ENCODE measurements at places on chromosomes 12 and 14. TPM values are rescaled to one million over a fixed set of nuclear protein-coding genes. Genes with fewer than 3 reads are reported as not detected.

GRCh38 chr12:92396647-92397252 lies 251.1 kb upstream of the BTG1 start:
- no peak for DNase-seq

KRT72 gene
- polyA plus RNA-seq: 0.17 TPM

ASPG gene
- 11.2 TPM for polyA plus RNA-seq

GRCh38 chr12:11953523-11953922 lies 117.2 kb upstream of the BCL2L14 start:
- no peak for DNase-seq

MANSC4 gene
- polyA plus RNA-seq: 0.33 TPM

DNA sequence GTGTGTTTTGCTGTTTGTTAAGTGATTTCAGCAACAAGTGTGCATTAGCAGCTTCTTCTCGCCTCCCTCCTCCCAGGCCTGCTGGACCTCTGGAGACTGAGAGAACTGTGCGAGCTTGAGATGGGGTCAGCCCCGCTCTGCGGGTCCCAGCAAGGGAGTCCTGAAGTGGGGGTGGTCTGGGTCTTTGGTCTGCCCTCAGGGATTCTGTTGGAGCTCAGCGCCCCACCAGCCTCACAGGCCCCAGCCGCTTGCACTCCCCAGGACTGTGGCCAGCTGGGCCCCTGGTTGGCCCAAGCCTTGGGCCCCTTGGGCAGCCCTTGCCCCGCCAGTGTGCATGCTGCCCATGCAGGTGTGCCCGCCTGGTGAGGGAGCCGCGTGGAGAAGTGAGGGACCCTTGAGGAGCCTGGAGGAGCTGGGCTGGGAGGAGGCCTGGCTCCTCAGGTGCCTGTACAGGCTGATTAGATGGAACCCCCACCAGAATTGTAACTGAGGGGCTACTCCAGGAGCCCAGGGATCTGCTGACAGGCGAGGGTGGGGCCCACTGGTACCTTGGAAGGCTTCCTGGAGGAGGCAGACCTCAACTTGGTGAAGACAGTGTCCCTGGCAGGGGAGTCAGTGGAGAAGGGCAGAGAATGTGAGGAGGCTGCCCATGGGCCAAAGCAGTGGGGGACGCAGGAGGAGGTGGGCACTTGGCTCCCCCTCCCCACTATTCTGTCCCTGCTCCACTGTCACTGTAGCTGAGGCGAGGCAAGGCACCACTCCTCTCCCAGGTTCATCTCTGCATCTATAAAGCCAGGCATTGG lies 56.7 kb downstream of the BEGAIN start:
- peak; percentile 58 for DNase-seq

GLIPR1L2 gene
- polyA plus RNA-seq: 2.1 TPM

DNA sequence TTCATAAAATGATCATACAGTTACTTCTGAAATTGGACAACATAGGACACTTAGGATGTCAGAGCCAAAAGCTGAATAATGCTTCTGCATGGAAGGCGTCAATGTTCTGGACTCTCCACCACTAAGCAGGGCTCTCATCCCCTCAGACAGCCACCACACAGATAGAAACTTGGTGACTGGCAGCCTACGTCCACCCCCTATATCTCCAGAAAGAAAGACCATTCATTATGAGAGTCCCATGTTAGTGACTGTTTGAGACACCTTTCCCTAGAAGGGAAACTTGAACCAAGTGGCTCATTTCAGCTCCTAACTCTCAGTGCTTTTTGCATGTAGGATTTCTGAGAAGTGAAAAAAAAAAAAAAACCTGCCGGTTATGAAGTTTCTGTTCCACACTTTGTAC lies 251.0 kb upstream of the FKBP4 start:
- DNase-seq: no peak

DNA sequence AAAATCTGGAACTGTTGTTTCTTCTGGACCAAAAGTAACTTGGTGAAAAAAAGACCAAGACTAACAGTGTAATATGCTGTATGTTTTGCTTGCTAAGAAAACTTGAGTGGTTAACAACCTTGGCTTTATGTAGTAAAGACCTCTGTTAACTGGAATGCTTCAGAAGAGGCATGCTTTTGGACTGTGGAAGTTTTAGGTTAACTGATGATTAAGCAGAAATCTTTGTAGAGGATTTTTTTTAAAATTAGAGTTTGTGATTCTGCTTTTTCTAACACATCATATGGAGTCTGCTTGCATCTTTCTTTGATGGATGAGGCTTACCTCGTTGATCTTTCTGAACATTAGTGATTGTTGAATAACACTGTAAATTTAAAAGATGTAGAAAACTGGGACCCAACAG lies 17.5 kb downstream of the PELI2 start:
- no peak for DNase-seq

VWF gene
- 136 TPM for polyA plus RNA-seq

DNA sequence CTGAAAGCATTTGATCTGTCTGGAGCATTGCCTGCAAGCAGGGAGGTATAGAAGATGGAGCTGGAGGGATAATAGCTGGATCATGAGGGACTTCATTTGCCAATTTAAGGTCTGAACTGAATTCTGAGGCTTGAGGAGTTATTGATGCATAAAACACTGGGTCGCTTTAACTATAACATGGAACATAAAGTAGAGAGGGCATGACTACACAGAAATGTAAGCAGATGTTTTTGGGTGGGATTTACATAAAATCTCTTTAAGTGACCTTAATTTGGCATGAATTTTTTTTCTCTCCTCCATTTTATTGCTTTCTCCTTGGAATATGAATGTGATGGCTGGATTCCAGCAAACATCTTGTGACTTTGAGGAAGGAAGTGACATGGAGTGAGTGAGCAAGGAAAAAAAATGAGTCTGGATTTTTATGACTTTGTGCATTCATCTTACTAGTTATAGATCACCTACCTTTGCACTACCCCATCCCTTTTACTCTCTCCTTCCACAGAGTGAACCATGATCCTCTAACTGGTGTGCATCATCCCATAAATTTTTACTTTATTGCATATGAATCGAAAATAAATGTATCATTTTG lies 356.0 kb downstream of the DUSP6 start:
- DNase-seq: no peak

DNA sequence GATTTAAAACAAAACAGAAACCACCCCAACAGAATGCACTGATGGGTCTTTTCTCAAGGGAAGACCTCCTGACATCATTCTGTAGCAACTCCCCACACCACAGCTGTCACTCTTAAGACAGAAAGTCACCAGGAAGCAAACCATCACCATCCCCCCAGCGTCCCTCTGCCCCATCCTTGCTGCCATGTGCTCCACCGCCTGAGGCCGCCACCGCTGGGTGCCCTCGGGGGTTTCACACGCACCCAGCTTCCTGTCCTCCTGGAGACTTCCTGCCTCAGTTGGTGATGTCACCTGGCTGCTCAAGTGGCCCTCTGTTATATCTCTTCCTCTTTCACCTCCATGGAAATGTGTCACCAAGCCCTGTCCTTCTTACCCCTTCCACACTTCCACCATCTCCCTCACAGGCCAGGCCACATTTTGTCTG lies 71.4 kb upstream of the GPR68 start:
- no peak for DNase-seq

DNA sequence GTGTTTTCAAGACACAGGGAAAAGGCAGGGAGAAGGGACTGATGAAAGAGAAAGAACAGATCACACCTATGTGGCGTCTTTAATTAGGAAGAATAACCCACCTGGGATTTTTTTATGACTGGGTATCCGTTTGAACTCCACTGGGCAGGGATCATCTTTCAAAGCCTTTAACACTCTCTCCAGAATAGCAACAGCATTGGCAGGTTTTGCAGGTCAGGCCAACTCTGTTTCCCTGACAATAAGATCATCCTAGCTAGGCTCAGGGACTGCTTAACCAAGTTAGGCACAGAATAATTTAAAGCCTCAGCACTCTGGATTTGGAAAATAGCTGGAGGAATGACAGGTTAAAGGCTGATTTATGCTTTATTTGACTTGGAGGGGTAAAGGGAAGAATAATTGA lies 117.6 kb downstream of the SUDS3 start:
- no peak for DNase-seq

- DNase-seq: no peak
Observed at GRCh38 chr12:46259713-46260112, 9.1 kb downstream of the SLC38A1 start.

PELI2 gene
- polyA plus RNA-seq: 12.3 TPM

AP4S1 gene
- polyA plus RNA-seq: 18.8 TPM

- no peak for DNase-seq
Observed at GRCh38 chr12:22794017-22794416, 169.0 kb downstream of the ETNK1 start.

GRCh38 chr14:103693515-103693914 lies 21.7 kb downstream of the XRCC3 start:
- peak; percentile 83 for DNase-seq

DNA sequence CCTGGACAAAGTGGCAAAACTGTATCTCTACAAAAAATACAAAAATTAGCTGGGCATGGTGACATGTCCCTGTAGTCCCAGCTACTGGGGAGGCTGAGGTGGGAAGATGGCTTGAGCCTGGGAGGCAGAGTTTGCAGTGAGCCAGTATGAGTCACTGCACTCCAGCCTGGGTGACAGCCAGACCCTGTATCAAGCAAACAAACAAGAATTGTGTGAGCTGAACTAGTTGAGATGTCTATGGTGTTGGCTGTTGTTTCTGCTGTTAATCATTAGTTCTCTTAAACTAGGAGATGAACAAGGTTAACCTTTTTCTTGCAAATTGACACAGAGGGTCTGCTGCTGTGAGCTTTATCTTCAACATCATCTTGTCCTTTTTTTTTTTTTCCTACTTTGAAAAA lies 23.6 kb downstream of the RASSF3 start:
- DNase-seq: peak; percentile 83

LYZ gene
- 56.2 TPM for polyA plus RNA-seq

GRCh38 chr14:76282581-76282980 lies 93.4 kb upstream of the ESRRB start:
- no peak for DNase-seq

APOF gene
- polyA plus RNA-seq: 0.13 TPM

- no peak for DNase-seq
Observed at GRCh38 chr14:38775986-38776385, 327.0 kb downstream of the SEC23A start.

DNA sequence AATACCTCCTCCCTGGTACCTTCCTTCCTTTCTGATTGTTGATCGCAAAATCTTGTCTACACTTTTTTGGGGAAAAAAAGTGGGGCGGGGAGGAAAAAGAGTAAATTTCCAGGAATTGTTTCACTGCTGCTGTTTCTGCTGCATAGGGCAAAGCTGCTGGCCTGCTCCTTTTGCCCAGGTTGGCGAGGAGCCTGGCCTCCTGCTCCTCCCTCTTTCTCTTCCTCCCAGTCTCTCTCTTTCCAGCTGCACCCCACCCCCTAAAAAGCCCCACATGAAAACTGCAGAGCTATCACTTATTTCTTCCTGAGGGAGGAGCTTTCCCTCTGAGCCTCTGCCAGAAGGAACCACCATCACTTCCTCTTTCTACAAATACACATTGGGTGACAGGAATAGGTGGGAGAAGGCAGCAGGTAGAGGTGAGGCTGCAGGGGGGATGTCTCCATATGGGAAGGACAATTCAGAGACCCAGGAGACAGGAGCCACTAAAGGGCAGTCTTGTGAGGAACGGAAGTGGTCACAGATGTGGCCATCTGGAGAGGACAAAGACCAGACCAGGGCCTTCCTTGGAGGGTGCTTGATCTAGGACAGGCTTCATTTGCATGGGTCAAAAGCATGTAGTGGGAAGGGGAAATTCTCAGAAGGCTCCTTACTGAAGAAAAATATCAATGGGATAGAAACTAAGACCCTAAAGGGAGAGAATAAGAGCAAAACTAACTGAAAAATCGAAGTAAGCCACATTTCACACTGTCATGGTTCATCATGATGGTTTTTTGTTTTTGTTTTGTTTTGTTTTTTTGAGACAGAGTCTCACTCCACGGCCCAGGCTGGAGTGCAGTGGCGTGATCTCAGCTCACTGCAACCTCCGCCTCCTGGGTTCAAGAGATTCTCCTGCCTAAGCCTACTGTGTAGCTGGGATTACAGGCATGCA lies 14.8 kb downstream of the ZBTB39 start:
- DNase-seq: no peak

TAS2R9 gene
- polyA plus RNA-seq: not detected

DNA sequence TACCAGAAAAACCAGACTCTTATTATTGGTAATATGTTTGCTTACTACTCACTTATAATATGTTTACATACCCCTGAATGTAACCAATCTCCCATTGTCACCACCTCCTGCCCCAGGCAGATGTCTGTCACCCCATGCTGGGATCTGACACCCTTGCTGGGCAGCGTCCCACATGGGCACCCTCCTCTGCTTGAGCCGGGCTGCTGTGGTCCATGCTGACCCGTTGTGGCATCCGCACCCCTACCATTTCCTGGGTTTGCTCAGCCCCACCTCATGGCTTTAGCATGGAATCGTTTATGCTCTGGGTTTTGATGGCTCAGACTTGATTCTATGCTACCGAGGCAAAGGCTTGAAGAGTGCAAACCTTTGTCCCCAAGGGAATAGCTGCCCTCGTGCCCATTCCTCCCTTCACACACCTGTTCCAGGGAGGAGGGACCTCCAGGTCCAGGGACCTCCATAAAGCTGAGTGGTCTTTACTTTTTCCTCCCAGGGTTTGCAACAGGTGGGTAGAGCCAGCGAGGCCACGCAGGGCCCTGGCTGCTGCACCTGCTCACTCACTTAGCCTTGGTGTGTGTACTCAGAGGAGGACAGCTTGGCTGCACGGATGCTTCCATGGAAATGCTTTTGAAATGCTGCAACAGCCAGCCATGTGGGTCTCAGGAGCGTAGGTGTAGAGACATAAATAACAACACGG lies 68.7 kb downstream of the PRMT8 start:
- DNase-seq: no peak

- no peak for DNase-seq
Observed at GRCh38 chr12:67377541-67377940, 108.4 kb downstream of the CAND1 start.

DNA sequence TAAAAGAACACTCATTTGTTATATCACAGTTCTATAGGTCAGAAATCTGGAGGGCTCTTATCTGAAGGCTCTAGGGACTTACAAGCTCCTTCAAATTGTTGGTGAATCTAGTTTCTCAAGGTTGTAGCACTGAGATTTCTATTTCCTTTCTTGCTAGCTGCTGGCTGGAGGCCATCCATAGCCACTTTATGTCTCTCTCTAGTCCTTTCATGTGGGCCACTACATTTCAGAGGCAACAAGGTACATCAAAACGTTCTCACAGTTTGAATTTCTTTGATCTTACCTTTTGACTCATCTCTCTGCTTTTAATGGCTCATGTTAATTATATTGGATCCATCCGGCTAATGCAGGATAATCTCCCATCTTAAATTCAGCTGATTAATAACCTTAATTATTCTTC lies 286.8 kb downstream of the DIO2 start:
- peak; percentile 37 for DNase-seq

- DNase-seq: peak; percentile 90
Observed at GRCh38 chr12:91140026-91140931, 29.0 kb upstream of the LUM start.

NOC4L gene
- 14.9 TPM for polyA plus RNA-seq

GRCh38 chr14:40221428-40221827 lies 789.2 kb upstream of the FBXO33 start:
- no peak for DNase-seq

- DNase-seq: no peak
Observed at GRCh38 chr14:75717729-75718128, 56.7 kb downstream of the TTLL5 start.

RASAL1 gene
- polyA plus RNA-seq: 0.25 TPM

DHRS2 gene
- polyA plus RNA-seq: 0.28 TPM

GRCh38 chr14:72270147-72270727 lies 338.0 kb downstream of the RGS6 start:
- DNase-seq: no peak

CCDC38 gene
- polyA plus RNA-seq: 0.60 TPM

ZDHHC22 gene
- 0.10 TPM for polyA plus RNA-seq
